ENCODE measurements at places on chromosomes 5 and 9. TPM values are rescaled to one million over a fixed set of nuclear protein-coding genes. Genes with fewer than 3 reads are reported as not detected.
A peak's percentile ranks its signal among the peaks of the same experiment; 100 is the strongest.

Gene KIAA1958
- total RNA-seq = 18.5 TPM

- 0 out of 2 replicates have a peak, but pooled peaks cover 3% of the 10 kb centered on the region for H3K4me1 ChIP-seq
- H3K27ac ChIP-seq = no peak overlapping the region
- H3K27me3 ChIP-seq = no peaks in the 10 kb centered on the region
- peak; percentile 24 for DNase-seq
- no peak overlapping the region for H3K4me3 ChIP-seq
These were observed 76.8 kb downstream of the LMX1B start for GRCh38 chr9:126690431-126691051.

- DNase-seq = no peak
- H3K4me3 ChIP-seq = no peak overlapping the region
- H3K4me1 ChIP-seq = peaks cover 3% of the 10 kb centered on the region
- H3K36me3 ChIP-seq = no peaks in the 10 kb centered on the region
These were observed 62.3 kb downstream of the TSTD2 start for GRCh38 chr9:97570899-97571298.

GRCh38 chr5:573976-574375 lies 38.2 kb upstream of the CEP72 start:
- no peak for DNase-seq
- no peaks in the 10 kb centered on the region for H3K4me1 ChIP-seq
- no peak overlapping the region for H3K27ac ChIP-seq
- no peaks in the 10 kb centered on the region for H3K36me3 ChIP-seq
- no peak overlapping the region for H3K4me3 ChIP-seq
- peaks cover 10% of the 10 kb centered on the region for H3K27me3 ChIP-seq

- DNase-seq = no peak
- no peaks in the 10 kb centered on the region for H3K27me3 ChIP-seq
- H3K4me3 ChIP-seq = no peak within 1 kb of the TSS
- no peak within 1 kb of the TSS for H3K27ac ChIP-seq
These were observed at the start of gene HAVCR2 for GRCh38 chr5:157108976-157109375. HAVCR2 (minus strand) TSS chr5:157109044; CDS start chr5:157108983, 61 bp downstream.

- peak overlapping the region; percentile 74 for H3K4me3 ChIP-seq
- peaks cover 37% of the 10 kb centered on the region for H3K4me1 ChIP-seq
- H3K27me3 ChIP-seq = no peaks in the 10 kb centered on the region
- H3K27ac ChIP-seq = peak overlapping the region; percentile 100
- no peak for DNase-seq
- H3K36me3 ChIP-seq = peaks cover 3% of the 10 kb centered on the region
These were observed 1.9 kb downstream of the LMNB1 start for GRCh38 chr5:126778675-126779403.

DNA sequence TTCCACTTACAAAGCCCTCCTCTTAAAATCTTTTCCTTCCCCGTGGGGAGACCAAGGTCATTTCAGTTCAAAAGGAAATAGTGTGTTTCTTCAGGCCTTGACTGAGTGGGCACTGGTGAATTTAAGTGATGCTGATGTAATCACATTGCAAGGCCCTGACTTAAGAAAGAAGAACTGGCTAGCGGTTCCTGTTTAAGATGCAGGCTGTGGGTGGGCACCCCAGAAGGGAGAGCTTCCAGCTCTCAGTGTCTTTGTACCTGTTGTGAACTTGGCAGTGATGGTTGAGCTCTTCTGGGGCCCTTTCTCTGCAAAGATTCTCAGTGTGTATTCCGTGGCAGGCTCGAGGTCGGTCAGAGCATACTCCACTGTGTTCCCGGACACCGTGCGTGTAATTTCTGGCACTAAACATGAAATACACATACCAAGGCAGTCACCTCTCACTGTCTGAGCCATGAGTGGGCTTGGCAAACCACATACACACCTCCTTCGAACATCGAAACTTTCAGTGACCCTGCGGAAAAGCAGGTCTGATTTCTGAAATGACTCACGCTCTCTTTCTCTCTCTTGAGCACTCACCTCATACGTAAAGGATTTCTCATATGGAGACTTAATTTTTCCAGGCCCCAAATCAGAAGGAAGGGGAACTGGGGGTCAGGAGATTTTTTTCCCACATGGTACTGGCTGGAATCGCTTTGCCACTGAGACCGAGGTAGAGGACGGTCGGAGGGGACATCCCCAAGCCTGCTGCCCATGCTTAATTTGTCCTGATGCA lies 81.9 kb downstream of the TNC start:
- no peaks in the 10 kb centered on the region for H3K27me3 ChIP-seq
- H3K27ac ChIP-seq = no peak overlapping the region
- no peaks in the 10 kb centered on the region for H3K4me1 ChIP-seq
- H3K36me3 ChIP-seq = no peaks in the 10 kb centered on the region

GRCh38 chr5:159031513-159031912 lies 68.2 kb downstream of the EBF1 start:
- peaks cover 43% of the 10 kb centered on the region for H3K27me3 ChIP-seq
- no peak for DNase-seq
- no peak overlapping the region for H3K27ac ChIP-seq
- H3K4me1 ChIP-seq = no peaks in the 10 kb centered on the region

- no peak for DNase-seq
- no peaks in the 10 kb centered on the region for H3K4me1 ChIP-seq
- H3K36me3 ChIP-seq = no peaks in the 10 kb centered on the region
- H3K27me3 ChIP-seq = no peaks in the 10 kb centered on the region
These were observed 23.6 kb upstream of the PDE4D start for GRCh38 chr5:59917121-59917520.

GRCh38 chr9:134329886-134330285 lies 3.6 kb downstream of the RXRA start:
- no peaks in the 10 kb centered on the region for H3K36me3 ChIP-seq
- no peaks in the 10 kb centered on the region for H3K27me3 ChIP-seq
- peaks cover 59% of the 10 kb centered on the region for H3K4me1 ChIP-seq
- DNase-seq = no peak
- H3K27ac ChIP-seq = peak overlapping the region; percentile 33
- H3K4me3 ChIP-seq = no peak overlapping the region

GRCh38 chr9:129483415-129484351 lies 137.2 kb downstream of the C9orf50 start:
- no peaks in the 10 kb centered on the region for H3K27me3 ChIP-seq
- H3K36me3 ChIP-seq = no peaks in the 10 kb centered on the region
- peak overlapping the region; percentile 100 for H3K27ac ChIP-seq
- H3K4me1 ChIP-seq = peaks cover 99% of the 10 kb centered on the region

DNA sequence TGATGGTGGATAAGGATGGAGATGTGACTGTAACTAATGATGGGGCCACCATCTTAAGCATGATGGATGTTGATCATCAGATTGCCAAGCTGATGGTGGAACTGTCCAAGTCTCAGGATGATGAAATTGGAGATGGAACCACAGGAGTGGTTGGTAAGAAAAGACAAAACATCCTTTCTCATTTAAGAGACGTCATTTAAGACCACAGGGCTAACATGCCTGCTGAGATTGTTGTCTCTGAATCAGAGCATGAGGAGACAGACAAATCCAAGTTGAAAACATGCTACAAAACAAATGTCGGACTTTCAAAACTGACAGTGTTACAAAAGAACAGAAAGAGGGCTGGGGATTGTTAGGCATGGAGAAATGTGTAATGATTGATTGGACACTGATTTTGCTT lies 4.6 kb downstream of the CCT5 start:
- no peak overlapping the region for H3K27ac ChIP-seq
- no peak overlapping the region for H3K4me3 ChIP-seq
- no peak for DNase-seq
- peaks cover 12% of the 10 kb centered on the region for H3K4me1 ChIP-seq
- H3K27me3 ChIP-seq = no peaks in the 10 kb centered on the region

Gene COL5A1
- total RNA-seq = 0.30 TPM

Gene C5orf63
- 4.4 TPM for total RNA-seq

DNA sequence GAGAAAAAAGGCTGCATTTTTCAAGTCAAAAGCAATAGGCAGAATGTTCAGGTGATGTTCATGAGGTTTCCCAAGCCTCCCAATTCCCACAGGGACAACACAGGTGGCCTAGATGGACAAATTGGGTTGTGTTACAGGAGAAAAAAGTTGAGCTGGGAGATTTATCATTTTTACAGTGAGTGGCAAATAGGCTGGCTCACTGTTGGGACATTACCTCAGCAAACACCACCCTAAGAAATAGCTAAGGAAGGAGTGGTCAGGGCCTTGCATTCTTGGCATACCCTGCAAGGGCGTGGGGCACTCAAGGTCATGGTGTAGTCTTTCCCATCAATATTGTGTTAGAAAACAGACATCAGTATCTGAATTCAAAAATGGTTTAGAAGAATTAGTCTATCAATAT lies 23.3 kb upstream of the CPLANE1 start:
- no peaks in the 10 kb centered on the region for H3K27me3 ChIP-seq
- peaks cover 13% of the 10 kb centered on the region for H3K4me1 ChIP-seq
- DNase-seq = no peak
- H3K4me3 ChIP-seq = no peak overlapping the region
- H3K27ac ChIP-seq = peak overlapping the region; percentile 37

DNA sequence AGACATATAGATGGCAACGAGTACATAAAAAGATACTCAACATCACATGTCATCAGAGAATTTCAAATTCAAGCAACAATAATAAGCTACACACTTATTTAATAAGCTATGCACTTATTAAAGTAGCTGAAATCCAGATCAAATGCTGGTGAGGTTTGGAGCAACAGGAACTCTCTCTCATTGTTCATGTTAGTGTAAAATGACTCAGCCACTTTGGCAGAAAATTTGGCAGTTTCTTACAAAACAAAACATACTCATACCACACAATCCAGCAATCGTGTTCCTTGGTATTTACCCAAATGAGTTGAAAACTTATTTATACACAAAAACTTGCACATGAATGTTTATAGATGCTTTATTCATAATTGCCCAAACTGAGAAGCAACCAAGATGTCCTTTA lies 131.5 kb upstream of the NFIL3 start:
- no peak for DNase-seq
- H3K4me1 ChIP-seq = no peaks in the 10 kb centered on the region
- H3K4me3 ChIP-seq = no peak overlapping the region
- no peaks in the 10 kb centered on the region for H3K36me3 ChIP-seq

DNA sequence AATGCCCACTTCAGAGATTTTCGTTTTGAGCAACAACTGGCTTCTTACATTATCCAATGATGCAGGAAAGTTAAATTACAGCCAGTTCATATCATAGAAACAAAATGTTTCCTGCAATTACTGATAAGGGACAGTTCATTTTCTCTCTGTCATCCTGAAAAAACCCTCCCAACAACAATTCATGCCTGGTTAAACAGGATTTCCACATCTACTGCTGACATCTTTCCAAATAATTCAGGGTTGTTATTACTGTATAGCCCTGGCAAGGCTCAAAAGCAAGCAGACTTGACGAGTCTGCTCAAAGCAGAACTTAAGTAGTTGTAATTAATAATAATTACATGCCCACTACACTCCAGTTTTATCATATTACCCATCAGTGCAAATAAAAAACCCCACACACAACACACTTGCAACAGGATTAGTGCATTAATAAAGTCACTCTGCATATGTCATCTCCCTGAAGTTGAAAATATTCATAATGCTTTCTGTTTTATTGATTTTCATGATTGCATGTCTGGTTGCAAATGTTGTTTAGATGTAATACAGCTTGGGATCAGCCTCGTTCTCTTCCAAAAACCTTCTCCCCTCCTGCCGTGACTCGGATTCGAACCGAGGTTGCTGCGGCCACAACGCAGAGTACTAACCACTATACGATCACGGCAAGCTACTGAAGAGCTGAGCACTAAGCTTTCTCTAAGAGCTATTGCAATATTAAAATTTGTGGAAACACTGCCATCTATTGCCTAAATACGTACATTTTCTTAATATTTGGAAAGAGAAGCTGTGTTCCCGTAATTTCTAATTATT lies 119.6 kb upstream of the NFIB start:
- no peaks in the 10 kb centered on the region for H3K36me3 ChIP-seq
- H3K4me3 ChIP-seq = no peak overlapping the region
- 0 out of 2 replicates have a peak, but pooled peaks cover 5% of the 10 kb centered on the region for H3K4me1 ChIP-seq
- H3K27me3 ChIP-seq = 0 out of 2 replicates have a peak, but pooled peaks cover 3% of the 10 kb centered on the region
- DNase-seq = peak; percentile 56
- H3K27ac ChIP-seq = no peak overlapping the region

DNA sequence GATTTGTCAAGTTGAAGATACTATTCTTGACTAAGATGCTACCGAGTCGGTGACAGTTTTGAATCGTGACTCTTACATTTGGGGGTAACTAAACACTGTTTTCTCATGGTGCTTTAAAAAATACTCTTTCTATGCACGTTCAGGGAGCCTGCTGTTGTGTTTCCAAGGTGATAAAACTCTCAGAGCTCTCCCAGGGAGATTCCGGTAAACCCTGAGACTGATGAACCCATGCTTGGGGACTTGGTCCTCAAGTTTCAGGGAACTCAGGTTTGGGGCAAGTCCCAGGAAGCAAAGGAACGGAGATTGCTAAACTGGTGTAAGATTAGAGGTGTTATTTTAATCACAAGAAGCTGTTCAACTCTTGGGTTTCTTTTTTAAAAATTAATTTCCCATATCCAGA lies 1.4 kb downstream of the GDA start:
- H3K27ac ChIP-seq = peak overlapping the region; percentile 46
- H3K36me3 ChIP-seq = no peaks in the 10 kb centered on the region
- no peak for DNase-seq
- peak overlapping the region; percentile 79 for H3K4me3 ChIP-seq

DNA sequence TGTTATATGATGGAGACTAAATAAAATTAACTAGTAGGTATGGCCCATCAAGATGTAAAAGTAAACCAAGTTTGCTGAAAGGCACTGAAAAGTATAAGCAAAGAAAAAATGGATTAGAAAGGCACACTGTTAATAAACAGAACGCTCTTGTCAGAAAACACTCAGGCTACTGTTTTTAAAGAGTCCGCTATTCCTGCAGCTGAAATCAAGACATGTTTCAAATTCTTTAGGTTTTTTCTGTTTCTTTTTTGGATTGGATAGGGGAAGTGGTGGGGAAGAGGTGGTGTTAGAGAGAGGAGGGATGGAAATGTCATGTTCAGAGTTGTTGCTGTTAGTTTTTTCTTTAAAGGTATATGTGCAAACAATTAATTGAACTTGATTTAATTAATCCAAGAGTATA lies 17.5 kb downstream of the OSTF1 start:
- 0 out of 2 replicates have a peak, but pooled peaks cover under 1% of the 10 kb centered on the region for H3K4me1 ChIP-seq
- no peak overlapping the region for H3K4me3 ChIP-seq

DNA sequence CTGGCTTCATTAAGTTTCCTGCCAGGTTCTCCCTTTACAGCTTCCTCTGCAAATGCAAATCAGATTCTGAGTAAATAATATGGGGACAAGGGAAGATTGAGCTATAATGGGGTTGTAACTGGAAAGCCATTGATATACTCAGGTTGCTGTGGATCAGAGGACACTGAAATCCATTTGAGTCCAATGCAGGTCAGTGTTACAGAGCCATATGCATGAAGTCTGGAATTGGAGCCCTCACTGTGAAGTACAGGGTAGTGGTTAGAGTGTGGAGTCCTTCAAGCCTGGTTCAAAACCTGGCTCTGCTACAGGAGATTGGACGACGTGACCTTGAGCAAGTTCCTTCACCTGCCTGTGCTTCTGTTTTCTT lies 48.7 kb downstream of the TIMD4 start:
- no peaks in the 10 kb centered on the region for H3K36me3 ChIP-seq
- no peaks in the 10 kb centered on the region for H3K4me1 ChIP-seq
- no peak overlapping the region for H3K27ac ChIP-seq
- DNase-seq = no peak
- no peak overlapping the region for H3K4me3 ChIP-seq

Data from HCT116 (cell line).